Memory B cell (primary cell): ENCODE measurements at places on chromosomes 16 and 17.

DNA sequence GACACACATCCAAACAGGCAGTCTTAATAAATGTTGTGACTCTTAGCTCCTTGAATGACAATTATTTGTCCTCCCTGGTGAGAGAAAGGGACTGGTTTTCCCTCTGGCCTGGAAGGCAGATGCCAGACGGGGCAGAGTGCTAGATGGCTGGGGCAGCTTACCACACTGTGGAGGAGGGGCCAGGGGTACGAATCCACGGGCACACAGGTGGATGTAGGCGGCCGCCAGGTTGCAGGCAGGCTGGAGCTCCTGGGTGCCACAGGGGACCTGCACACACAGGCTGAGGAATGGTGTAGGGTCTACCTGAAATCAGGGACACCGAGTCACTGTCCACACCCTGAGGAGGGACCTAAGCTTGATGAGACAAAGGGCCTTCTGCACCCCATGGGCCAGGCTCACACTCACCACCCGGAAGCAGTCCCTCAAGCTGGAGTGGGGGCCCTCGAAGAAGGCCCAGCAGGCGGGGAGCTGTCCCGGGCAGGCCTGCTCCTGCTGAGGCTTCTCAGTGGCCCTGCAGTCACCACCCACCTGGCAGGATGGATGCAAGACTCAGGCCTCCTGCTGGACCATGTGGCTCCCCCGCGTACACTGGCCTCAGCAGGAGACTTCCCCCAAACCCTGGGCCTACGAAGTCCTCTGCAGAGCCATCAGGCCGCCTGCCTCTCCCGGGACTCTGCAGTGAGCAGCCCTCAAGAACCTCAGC lies 38.4 kb downstream of the RMI2 start:
- DNase-seq: no peak

- no peak for DNase-seq
Observed at GRCh38 chr17:77884019-77884418, 74.5 kb upstream of the TNRC6C start.

DNA sequence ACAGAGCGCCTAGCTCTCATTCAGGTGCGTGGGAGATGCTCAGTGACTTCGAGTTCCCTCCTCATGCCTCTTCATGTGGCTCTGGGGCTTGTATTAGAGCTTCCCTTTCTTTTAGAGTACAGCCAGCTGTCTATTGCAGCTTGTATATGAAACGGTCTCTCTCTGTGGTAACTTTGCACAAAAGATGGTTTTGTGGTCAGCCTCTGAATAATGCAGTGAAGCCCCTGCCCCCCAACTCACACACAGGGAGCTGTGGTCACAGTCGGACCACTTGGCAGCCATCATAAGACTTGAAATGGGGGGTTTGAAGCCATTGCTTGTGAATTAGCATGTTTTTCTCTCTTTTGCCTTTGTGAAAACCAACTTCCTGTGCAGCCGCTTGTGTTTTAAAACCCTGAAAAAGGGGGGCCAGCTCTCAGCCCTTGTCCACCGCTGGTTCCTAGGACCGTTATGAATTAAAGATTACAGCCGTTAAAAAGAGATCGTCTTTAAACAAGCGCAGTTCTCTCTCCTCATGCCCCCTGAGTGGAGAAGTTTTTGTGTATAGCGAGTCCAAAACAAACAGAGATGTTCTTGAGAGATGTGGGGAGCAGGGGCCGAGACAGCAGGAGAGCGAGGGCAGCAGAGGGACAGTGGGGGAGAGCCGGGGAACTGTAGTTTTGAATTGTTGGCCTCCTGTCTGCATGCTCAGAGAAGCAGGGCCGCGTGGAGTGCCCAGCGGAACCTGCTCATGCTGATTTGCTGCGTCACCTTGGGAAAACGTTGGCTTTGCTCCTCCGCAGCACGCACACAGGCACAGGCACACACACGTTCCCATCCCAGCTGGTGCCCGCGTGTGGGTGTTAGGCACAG lies 199.0 kb downstream of the MSI2 start:
- DNase-seq: no peak

GRCh38 chr17:76234354-76234679 lies 6.0 kb downstream of the RNF157 start:
- no peak for DNase-seq

DNA sequence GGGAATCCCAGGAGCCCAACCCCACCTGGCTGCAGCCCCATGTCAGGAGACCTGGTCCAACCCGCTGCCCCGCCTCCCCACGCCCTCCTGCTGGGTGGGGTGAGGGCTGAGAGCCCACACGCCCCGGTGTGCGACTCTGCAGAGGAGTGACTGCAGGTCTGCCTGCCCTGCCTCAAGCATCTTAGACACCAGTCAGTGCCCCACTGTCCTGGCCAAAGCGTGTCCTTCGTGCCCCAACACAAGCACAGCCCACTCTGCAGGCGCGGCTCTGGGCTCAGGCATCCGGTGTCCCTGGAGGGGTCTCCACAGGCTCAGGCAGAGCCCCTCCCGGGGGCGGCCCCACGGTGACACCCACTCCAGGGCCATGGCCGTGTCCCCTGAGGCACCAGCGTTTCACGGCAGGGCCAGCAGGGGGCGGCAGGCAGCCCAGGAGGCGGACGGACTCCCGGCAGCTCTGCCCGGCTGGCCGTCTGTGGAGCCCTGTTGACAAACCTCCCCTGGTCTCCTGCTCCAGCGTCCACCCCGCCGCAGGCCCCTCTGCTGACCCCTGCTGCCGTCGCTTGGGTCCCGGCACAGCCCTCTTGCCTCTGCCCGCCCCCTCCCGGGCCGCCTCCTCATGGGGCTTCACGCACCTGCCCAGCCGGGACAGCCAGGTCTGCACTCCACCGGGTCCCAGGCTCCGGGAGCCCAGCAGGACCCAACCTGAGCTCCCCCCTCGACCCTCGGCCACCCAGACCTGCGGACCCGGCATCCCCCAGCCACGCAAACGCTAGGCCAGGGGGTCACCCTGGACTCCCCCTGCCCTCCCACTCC lies 8.6 kb upstream of the UBE2I start:
- peak; percentile 77 for DNase-seq

DNA sequence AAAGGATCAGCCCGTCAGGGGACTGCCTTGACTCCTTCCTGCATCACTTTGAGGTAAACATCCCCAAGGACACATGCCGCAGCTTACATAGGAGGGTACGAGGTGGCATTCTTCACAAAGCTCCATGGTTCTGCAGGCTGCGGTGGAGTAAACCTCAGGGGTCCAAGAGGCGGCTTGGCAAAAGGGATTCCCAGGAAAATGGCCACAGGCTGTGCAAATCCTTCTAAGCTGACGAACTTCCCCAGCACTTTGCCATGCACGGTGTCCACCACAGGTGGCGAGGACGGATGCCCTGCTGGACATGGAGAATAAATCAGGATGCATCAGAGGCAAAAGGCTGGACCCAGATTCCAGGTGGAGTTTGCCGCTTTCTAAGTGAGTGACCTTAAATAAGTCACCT lies 4.2 kb downstream of the CES1 start:
- no peak for DNase-seq

- no peak for DNase-seq
Observed at GRCh38 chr16:3075523-3075915, 10.1 kb downstream of the IL32 start.

DNA sequence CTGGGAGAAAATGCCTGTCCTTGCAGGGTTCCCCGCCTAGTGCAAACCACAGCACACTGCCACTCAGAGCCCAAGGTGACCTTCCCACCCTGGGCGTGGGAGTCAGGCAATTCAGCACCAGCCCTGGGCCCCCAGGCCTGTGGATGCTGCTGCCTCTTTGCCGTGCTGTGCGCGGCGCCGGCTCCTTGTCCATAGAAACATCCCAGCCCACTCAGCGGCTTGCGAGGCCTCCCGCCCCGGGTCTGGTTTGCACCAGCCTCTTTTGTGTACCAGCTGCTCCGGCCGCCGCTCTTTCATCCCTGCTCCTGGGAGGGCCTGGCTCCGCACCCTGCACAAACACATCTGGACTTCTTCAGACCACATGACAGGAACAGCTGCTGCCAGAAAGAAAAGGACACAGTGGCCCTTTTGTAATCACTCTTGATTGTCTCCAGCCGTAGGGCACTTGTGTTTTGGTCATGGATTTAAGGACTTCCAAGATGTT lies 75.4 kb upstream of the SDK2 start:
- DNase-seq: no peak

DNA sequence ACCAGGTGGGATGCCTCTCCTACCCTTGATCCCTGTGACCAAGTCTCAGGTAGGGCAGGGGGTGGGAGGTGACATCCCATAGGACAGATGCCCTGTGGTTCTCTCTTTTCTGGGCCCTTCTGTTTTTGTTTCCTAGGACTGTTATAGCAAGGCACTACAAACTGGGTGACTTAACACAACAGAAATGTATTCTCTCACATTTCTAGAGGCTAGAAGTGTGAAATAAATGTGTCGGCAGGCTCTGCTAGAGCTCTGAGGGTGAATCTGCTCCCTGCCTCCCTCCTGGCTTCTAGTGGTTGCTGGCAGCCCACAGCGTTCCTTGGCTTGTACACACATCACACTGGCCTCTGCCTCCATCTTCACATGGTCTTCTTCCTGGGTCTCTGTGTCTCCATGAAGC lies 12.7 kb downstream of the CALB2 start:
- DNase-seq: no peak

DNA sequence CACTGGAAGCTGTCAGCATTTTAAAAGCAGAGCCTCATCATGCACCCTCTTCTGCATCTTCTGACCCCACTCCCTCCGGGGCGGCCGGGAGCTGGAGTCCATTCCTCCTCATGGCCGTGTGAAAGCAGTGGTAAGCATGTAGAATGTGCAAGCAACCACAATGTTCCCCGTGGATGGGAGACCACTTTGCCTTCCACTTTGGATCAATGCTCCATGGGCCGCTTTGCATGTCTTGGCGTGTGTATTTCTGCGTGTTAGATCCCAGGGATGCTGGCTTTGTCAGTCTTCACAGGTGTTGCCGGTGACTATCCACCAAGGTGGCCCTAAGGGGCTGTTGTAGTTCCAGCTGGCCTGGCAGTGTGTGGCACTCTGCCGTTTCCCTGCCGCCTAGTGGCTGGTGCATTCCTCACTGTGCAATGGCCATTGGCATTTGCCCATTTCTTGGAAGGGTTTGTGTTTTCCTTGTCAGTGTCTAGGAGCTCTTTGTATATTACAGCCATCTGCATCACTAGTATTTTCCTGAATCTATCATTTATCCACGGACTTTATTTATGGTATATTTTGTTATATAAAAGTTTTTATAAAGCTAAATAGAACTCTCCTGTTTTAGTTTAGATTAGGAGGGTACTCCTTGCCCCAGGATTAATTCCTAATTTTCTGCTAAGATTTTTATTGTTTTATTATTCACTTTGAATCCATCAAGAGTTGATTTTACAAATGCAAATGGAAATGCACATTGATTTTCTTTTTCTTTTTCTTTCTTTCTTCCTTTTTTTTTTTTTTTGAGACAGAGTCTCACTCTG lies 5.8 kb upstream of the ALDH3A1 start:
- no peak for DNase-seq

DNA sequence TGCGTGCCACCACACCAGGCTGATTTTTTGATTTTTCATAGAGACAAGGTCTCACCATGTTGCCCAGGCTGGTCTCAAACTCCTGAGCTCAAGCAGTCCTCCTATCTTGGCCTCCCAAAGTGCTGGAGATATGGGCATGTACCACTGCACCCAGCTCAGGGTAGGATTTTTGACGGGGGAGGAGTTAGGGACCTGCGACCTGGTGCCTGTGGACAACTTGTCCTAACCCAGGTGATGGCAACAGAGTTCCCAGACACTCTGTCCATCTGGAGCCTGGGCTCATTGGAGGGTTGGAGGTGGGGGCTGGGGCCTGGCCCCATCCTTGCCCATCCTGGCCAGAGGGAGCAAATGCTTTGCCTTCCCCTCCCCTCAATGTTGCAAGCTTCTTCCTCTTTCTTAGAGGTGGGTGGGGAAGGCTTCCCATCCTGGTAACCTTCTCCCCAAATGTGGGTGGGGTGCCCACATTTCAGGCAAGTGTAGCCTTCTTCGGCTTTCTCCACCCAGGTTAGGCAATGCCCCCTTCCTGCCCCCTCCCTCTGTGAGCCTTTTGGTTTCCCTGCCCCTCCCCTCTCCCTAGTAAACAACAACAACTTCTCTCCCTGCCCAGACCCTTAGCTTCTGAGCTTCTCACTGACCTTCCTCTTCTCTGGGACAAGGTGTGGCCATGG lies 24.9 kb downstream of the RARA start:
- no peak for DNase-seq

DNA sequence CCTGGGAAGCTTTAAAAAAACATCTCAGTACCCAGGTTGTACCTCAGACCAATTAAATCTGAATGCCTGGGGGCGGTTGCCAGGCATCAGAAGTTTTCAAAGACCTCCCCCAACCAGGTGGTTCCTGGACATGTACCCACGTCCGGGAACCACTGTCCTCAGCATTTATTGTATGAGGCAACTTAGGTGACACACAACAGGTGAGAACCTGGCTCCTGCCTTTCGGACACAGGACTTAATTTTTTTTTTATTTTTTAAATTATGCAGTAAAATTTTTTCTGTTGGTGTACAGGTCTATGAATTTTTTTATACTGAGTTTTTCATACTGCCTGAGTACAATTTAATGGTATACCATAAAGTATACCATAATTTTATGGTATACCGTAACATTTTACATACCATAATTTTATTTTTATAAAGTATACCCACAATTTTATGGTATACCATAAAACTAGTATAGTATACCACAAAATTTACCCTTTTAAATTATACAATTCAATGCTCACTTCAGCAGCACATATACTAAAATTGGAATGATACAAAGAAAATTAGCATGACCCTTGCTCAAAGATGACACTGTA lies 38.7 kb upstream of the DHX8 start:
- DNase-seq: no peak

- no peak for DNase-seq
Observed at GRCh38 chr17:58402047-58402446, 15.3 kb downstream of the RNF43 start.

- DNase-seq: no peak
Observed at GRCh38 chr16:88303890-88304819, 78.6 kb upstream of the ZNF469 start.

GRCh38 chr16:60741810-60742209 lies 1294.4 kb downstream of the CDH8 start:
- DNase-seq: no peak

DNA sequence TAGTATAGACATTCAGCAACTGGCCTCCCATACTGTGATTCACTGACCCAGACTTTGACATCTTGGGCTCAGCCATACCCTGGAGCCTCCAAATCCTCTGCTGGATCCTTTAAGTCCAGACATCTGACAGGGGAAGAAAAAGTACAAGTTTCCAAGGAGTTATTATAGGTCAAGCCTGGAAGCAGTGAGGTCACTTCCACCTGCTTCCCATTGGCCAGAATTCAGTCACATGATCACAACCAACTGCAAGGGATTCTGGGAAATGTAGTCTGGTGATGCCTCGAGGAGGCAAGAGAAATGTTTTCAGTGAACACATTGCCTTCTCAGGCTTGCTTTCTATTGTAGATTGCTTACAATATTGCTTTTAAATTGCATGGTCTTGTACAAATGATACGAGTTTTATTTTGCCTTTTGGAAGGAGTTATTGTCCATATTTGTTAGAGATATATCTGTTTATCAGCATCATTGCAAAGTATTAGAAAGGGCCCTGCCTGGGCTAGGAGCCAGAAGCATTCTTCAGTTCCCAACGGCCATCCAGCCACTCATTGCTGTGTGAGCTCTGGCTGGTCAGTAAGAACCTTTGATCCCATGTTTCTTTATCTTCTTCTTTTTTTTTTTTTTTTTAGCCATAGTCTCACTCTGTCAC lies 696.9 kb downstream of the WWOX start:
- no peak for DNase-seq

- DNase-seq: no peak
Observed at GRCh38 chr16:47043200-47043599, 69.7 kb upstream of the DNAJA2 start.

- peak; percentile 78 for DNase-seq
Observed at GRCh38 chr17:57783338-57783742, 38.2 kb upstream of the CCDC182 start.

GRCh38 chr17:74201250-74201649 lies 2.2 kb upstream of the RPL38 start:
- no peak for DNase-seq
